Fibroblast of the aortic adventitia (primary cell): ENCODE measurements at places on chromosomes 7 and 10. TPM values are rescaled to one million over a fixed set of nuclear protein-coding genes. Genes with fewer than 3 reads are reported as not detected.

Gene ZNF425
- total RNA-seq, result 4.3 and 6.5 TPM in 2 replicates

Gene ZNF248
- 8.6 and 8.7 TPM in 2 replicates for total RNA-seq

Gene CRPPA
- total RNA-seq, result 2.5 and 3.2 TPM in 2 replicates

Gene KIAA1217
- 3.6 and 12.5 TPM in 2 replicates for total RNA-seq

Gene ATP6V0A4
- total RNA-seq, result not detected in 2 replicates

Gene PLPP4
- total RNA-seq, result 7.5 TPM in 1 of 2 replicates, not detected in the other

Gene JAZF1
- 1.5 and 8.3 TPM in 2 replicates for total RNA-seq

Gene OR13A1
- total RNA-seq, result not detected in 2 replicates

Gene GTF2IRD1
- 5.9 and 6.4 TPM in 2 replicates for total RNA-seq

Gene ZSCAN21
- total RNA-seq, result 5.7 and 9.3 TPM in 2 replicates

Gene NPC1L1
- total RNA-seq, result under 0.01 TPM in 1 of 2 replicates, not detected in the other

Gene ACBD7
- 0.99 TPM in 1 of 2 replicates, not detected in the other for total RNA-seq

Gene GPER1
- total RNA-seq, result 2.9 and 6.4 TPM in 2 replicates

Gene FOXL3
- not detected in 2 replicates for total RNA-seq

Gene FGFBP3
- 1.2 and 1.8 TPM in 2 replicates for total RNA-seq

Gene ZNF488
- total RNA-seq, result 0.18 and 0.41 TPM in 2 replicates

Gene SPDYE18
- not detected in 2 replicates for total RNA-seq

Gene PRKRIP1
- total RNA-seq, result 12.4 and 49.6 TPM in 2 replicates

Gene PRR15
- total RNA-seq, result 2.4 TPM in 2 replicates

Gene ERVW-1
- not detected in 2 replicates for total RNA-seq

Gene NEUROD6
- not detected in 2 replicates for total RNA-seq

Gene SLC26A3
- not detected in 2 replicates for total RNA-seq

Gene ZNF365
- 0.41 and 7.2 TPM in 2 replicates for total RNA-seq

Gene EMX2
- total RNA-seq, result 0.18 and 1.1 TPM in 2 replicates

Gene CYP3A4
- not detected in 2 replicates for total RNA-seq

Gene PTPRN2
- 0.09 and 2.5 TPM in 2 replicates for total RNA-seq

Gene ITPRID1
- total RNA-seq, result not detected in 2 replicates

Gene SLC16A9
- 0.25 and 1.5 TPM in 2 replicates for total RNA-seq

Gene STAG3
- total RNA-seq, result 0.90 and 4.8 TPM in 2 replicates

Gene DEPP1
- 17.3 and 73.8 TPM in 2 replicates for total RNA-seq

Gene TBX20
- total RNA-seq, result 2.0 and 6.4 TPM in 2 replicates

Gene CALHM3
- total RNA-seq, result not detected in 2 replicates

Gene ATRNL1
- total RNA-seq, result 1.9 and 7.3 TPM in 2 replicates

Gene LRRN3
- 2.7 and 5.0 TPM in 2 replicates for total RNA-seq

Gene TMEM213
- 0.33 TPM in 1 of 2 replicates, not detected in the other for total RNA-seq

Gene RAMP3
- not detected in 2 replicates for total RNA-seq

Gene PTN
- 12.8 and 28.7 TPM in 2 replicates for total RNA-seq

Gene ANKRD22
- 0.09 and 0.33 TPM in 2 replicates for total RNA-seq

Gene ZNF394
- total RNA-seq, result 23.4 and 31.2 TPM in 2 replicates

Gene CDC14C
- total RNA-seq, result not detected in 2 replicates

Gene RELN
- total RNA-seq, result 7.5 and 88.7 TPM in 2 replicates

Gene CALHM2
- 57.6 and 91.4 TPM in 2 replicates for total RNA-seq

Gene IPMK
- total RNA-seq, result 3.0 and 7.3 TPM in 2 replicates

Gene AKR1D1
- total RNA-seq, result not detected in 2 replicates

Gene PKD2L1
- not detected in 2 replicates for total RNA-seq

Gene FAM221A
- total RNA-seq, result 0.74 and 1.4 TPM in 2 replicates

Gene SPDYE5
- total RNA-seq, result 0.09 TPM in 1 of 2 replicates, not detected in the other

Gene FKBP14
- total RNA-seq, result 39.9 and 57.5 TPM in 2 replicates

Gene IL6
- total RNA-seq, result 3.8 and 10.2 TPM in 2 replicates

Gene HPSE2
- total RNA-seq, result not detected in 2 replicates

Gene RRP12
- 13.0 and 15.9 TPM in 2 replicates for total RNA-seq

Gene FAS
- 55.5 and 61.9 TPM in 2 replicates for total RNA-seq

Gene HOXA11
- not detected in 2 replicates for total RNA-seq

Gene LRIT1
- not detected in 2 replicates for total RNA-seq

Gene NKX1-2
- not detected in 2 replicates for total RNA-seq

Gene CCL26
- 0.33 and 1.2 TPM in 2 replicates for total RNA-seq

Gene SUV39H2
- total RNA-seq, result 6.5 and 26.8 TPM in 2 replicates

Gene GIMAP5
- not detected in 2 replicates for total RNA-seq

Gene ARHGAP22
- 22.3 and 60.2 TPM in 2 replicates for total RNA-seq
